Astrocyte (in vitro differentiated cells and primary cell): ENCODE measurements at places on chromosomes 1 and 21. TPM values are rescaled to one million over a fixed set of nuclear protein-coding genes. Genes with fewer than 3 reads are reported as not detected.

The TESK2 gene
- total RNA-seq = 1.7 and 2.0 TPM in 2 replicates

The GJA5 gene
- total RNA-seq = 0.27 and 0.36 TPM in 2 replicates

The AQP10 gene
- 0.17 TPM in 1 of 2 replicates, not detected in the other for total RNA-seq

The FCRL1 gene
- total RNA-seq = not detected in 2 replicates

The PRAMEF6 gene
- total RNA-seq = not detected in 2 replicates

The ZCCHC17 gene
- total RNA-seq = 43.4 and 51.3 TPM in 2 replicates

The UHMK1 gene
- 36.5 and 43.5 TPM in 2 replicates for total RNA-seq

The SCMH1 gene
- 18.0 and 18.4 TPM in 2 replicates for total RNA-seq

The FUCA1 gene
- 9.7 and 10.4 TPM in 2 replicates for total RNA-seq

The CLCA1 gene
- total RNA-seq = not detected in 2 replicates

The PDC gene
- not detected in 2 replicates for total RNA-seq

- no peak overlapping the region for H3K27ac ChIP-seq
- no peak for DNase-seq
- no peaks in the 10 kb centered on the region for H3K36me3 ChIP-seq
Observed at GRCh38 chr1:17908945-17909344, 153.8 kb downstream of the ACTL8 start.

GRCh38 chr1:248838357-248839167 lies 538 bp downstream of the ZNF672 start:
- H3K36me3 ChIP-seq = no peaks in the 10 kb centered on the region
- peaks cover 3% of the 10 kb centered on the region for H3K4me1 ChIP-seq
- H3K27me3 ChIP-seq = peaks cover 3% of the 10 kb centered on the region

GRCh38 chr1:222290866-222291265 lies 257.0 kb downstream of the HHIPL2 start:
- no peak for DNase-seq
- H3K4me3 ChIP-seq = no peak overlapping the region
- no peaks in the 10 kb centered on the region for H3K36me3 ChIP-seq
- no peak overlapping the region for H3K27ac ChIP-seq
- no peaks in the 10 kb centered on the region for H3K4me1 ChIP-seq
- peaks cover 2% of the 10 kb centered on the region for H3K27me3 ChIP-seq

- no peak overlapping the region for H3K4me3 ChIP-seq
- no peaks in the 10 kb centered on the region for H3K36me3 ChIP-seq
- no peaks in the 10 kb centered on the region for H3K27me3 ChIP-seq
- no peak for DNase-seq
- no peak overlapping the region for H3K27ac ChIP-seq
- no peaks in the 10 kb centered on the region for H3K4me1 ChIP-seq
Observed at GRCh38 chr1:165473081-165473480, 28.2 kb upstream of the RXRG start.

GRCh38 chr21:44399955-44400790 lies 46.8 kb downstream of the TRPM2 start:
- no peak overlapping the region for H3K27ac ChIP-seq
- no peaks in the 10 kb centered on the region for H3K27me3 ChIP-seq
- H3K4me1 ChIP-seq = no peaks in the 10 kb centered on the region

DNA sequence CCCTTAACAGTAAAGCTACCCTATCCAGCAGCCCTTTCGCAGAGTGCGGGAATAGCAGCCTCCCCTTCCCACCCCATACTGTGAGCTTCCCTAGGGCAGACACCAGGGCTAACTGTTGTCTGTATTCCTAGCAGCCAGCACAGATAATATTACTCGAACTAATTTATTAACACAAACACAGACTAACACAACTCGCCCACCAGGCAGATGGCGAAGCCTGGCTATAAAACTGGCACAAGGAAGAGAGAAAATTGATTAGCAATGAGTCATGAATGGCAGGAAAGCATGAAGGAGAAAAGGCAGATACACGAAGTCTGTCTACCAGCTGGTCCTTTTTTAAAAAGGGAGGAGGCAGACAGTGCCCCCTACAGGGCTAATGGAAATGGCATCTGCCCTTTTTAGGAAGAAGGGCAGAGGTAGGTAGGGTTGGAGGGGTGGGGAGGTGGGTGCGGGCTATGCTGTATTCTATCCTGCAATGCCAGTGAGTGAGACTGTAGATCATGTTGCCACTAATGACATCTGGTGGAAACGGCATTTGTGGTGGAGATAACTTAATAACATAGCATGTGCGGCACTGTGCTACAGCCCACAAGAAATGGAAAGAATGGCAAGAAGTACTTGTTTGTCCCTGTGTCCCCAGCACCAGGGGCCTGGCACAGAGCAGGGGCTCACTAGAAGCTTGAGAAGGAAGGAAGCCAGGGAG lies 30.6 kb upstream of the CTPS1 start:
- no peaks in the 10 kb centered on the region for H3K36me3 ChIP-seq
- H3K4me3 ChIP-seq = no peak overlapping the region
- DNase-seq = peak; percentile 59
- H3K4me1 ChIP-seq = peaks cover 15% of the 10 kb centered on the region
- no peaks in the 10 kb centered on the region for H3K27me3 ChIP-seq

DNA sequence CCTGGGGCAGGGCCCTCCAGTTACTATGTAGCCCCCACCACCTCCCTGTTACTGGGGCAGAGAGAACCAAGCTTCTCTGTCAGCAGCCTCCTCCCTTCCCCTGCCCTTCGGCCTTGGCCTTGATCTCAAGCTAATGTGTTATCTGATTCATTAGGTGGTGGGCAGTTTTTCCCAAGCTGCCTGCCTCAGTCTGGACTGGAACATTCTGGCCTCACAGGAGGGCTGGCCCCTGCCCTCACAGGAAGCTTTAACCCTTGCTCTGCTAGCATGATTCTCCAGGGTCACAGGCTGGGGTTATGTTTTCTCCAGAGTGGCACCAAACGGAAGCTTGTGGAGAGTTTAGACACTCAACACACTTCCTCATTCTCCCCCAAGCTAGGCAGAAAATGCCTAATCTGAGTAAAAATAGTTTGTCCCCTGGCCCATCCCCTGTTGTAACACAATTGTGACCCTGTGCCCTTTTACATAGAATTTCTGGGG lies 37.2 kb upstream of the SLC6A9 start:
- no peaks in the 10 kb centered on the region for H3K36me3 ChIP-seq
- DNase-seq = no peak
- peaks cover 7% of the 10 kb centered on the region for H3K4me1 ChIP-seq
- H3K27me3 ChIP-seq = peaks cover 3% of the 10 kb centered on the region
- no peak overlapping the region for H3K4me3 ChIP-seq
- no peak overlapping the region for H3K27ac ChIP-seq

GRCh38 chr1:204286315-204286714 lies 72.5 kb upstream of the GOLT1A start:
- H3K27me3 ChIP-seq = peaks cover 37% of the 10 kb centered on the region
- no peak overlapping the region for H3K4me3 ChIP-seq
- H3K27ac ChIP-seq = no peak overlapping the region
- no peaks in the 10 kb centered on the region for H3K36me3 ChIP-seq
- no peaks in the 10 kb centered on the region for H3K4me1 ChIP-seq

DNA sequence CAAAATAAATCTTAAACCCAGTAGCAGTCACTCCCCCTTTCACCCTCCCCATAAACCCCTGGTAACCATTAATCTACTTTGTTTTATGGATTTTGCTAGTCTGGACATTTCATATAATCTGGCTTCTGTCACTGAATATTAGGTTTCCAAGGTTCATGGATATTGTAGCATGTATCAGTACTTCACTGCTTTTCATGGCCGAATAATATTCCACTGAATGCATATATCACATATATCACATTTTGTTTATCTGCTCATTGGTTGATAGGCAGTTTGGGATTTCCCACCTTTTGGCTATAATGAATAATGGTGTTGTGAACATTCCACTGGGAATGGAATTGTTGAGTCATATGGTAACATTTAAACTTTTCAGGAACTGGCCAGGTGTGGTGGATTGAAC lies 4.6 kb upstream of the WDR4 start:
- H3K27ac ChIP-seq = no peak overlapping the region
- H3K4me1 ChIP-seq = peaks cover 3% of the 10 kb centered on the region
- no peak for DNase-seq
- H3K4me3 ChIP-seq = no peak overlapping the region

DNA sequence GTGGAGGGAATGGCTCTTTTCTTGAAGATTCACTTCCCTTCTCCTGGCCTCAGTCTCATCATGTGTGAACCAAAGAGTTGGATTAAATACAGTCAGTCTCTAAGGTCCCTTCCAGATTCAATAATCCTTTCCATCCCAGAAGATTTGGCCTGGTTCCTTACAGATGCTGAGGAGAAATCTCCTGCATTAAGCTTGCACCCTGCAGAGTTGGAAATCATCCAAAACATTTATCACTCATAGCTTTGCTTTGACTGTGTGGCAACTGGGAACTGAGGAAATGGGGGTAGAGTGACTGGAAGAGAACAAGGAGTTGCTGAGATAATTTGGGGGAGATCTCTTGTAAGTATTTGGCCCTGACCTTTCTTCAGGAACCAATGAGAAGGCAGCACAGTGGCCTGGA lies 220.5 kb upstream of the SGIP1 start:
- H3K36me3 ChIP-seq = no peaks in the 10 kb centered on the region
- H3K27ac ChIP-seq = no peak overlapping the region
- peaks cover 5% of the 10 kb centered on the region for H3K4me1 ChIP-seq

DNA sequence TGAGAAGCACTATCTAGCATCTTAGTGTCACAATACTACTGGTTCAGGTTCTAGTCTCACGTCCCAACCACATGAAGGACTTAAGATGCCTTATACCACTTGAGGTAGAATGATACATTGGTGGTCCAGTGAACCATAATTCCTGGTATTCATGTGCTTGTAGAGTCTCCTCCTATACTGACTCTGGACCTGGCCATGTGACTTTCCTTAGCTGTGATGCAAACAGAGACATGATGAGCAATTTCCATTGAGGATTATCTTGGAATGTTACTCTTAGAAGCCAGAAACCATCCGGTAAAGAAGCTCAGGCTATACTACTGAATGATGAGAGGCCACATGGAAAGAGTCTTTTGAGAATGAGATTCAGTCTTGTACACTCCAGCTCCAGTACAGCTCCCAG lies 105.7 kb downstream of the NME7 start:
- no peak overlapping the region for H3K27ac ChIP-seq
- no peaks in the 10 kb centered on the region for H3K27me3 ChIP-seq
- no peaks in the 10 kb centered on the region for H3K36me3 ChIP-seq
- DNase-seq = no peak
- H3K4me1 ChIP-seq = no peaks in the 10 kb centered on the region

GRCh38 chr1:174990382-174990999 lies 9.3 kb upstream of the CACYBP start:
- H3K27me3 ChIP-seq = no peaks in the 10 kb centered on the region
- no peak for DNase-seq
- H3K27ac ChIP-seq = no peak overlapping the region
- H3K36me3 ChIP-seq = no peaks in the 10 kb centered on the region

DNA sequence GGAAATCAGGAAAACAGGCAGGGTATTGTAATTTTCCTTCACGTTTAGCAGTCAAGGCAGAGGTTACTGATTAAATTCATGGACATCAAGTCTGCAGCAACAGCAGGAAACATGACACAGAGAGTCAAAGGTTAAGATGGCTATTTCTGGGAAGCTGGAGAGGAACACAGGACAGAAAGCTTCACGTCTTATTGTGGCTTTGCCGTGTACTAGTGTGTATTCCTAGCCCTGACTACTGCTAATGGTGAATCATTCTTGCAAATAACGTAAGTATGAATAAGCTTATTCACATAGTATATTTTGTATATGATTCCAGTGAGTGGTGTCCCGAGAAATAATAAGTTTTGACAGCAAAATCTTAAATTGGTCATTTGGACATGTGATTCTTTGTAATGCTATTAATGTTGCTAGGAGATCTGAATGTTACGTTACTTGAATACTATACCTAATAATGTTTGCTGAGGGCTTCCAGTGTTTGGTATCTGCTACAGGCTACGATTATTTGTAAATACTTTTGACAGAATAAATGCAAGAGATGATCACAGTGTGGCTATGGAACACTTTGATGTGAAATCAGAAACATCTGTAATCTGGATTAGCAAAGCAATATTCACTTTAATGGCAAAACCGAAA lies 77.4 kb downstream of the DISP1 start:
- no peaks in the 10 kb centered on the region for H3K27me3 ChIP-seq
- H3K36me3 ChIP-seq = no peaks in the 10 kb centered on the region
- no peak overlapping the region for H3K4me3 ChIP-seq
- H3K27ac ChIP-seq = peak overlapping the region; percentile 32
- DNase-seq = peak; percentile 70

- DNase-seq = peak; percentile 63
- H3K4me1 ChIP-seq = peaks cover 5% of the 10 kb centered on the region
- no peaks in the 10 kb centered on the region for H3K27me3 ChIP-seq
- H3K36me3 ChIP-seq = no peaks in the 10 kb centered on the region
- H3K4me3 ChIP-seq = no peak overlapping the region
- H3K27ac ChIP-seq = no peak overlapping the region
Observed at GRCh38 chr1:209168204-209168603, 415.3 kb upstream of the CAMK1G start.

GRCh38 chr1:151868486-151868885 lies 15.0 kb upstream of the THEM5 start:
- H3K4me3 ChIP-seq = no peak overlapping the region
- DNase-seq = no peak
- no peaks in the 10 kb centered on the region for H3K4me1 ChIP-seq
- no peak overlapping the region for H3K27ac ChIP-seq

- DNase-seq = no peak
- no peak overlapping the region for H3K27ac ChIP-seq
- H3K4me3 ChIP-seq = no peak overlapping the region
- H3K27me3 ChIP-seq = no peaks in the 10 kb centered on the region
- peaks cover 10% of the 10 kb centered on the region for H3K4me1 ChIP-seq
- H3K36me3 ChIP-seq = no peaks in the 10 kb centered on the region
Observed at GRCh38 chr1:212430955-212431394, 1.7 kb upstream of the NENF start.

- peaks cover 7% of the 10 kb centered on the region for H3K27me3 ChIP-seq
- no peak overlapping the region for H3K4me3 ChIP-seq
- no peak overlapping the region for H3K27ac ChIP-seq
- no peaks in the 10 kb centered on the region for H3K36me3 ChIP-seq
Observed at GRCh38 chr1:20343149-20343937, 52.7 kb downstream of the VWA5B1 start.

DNA sequence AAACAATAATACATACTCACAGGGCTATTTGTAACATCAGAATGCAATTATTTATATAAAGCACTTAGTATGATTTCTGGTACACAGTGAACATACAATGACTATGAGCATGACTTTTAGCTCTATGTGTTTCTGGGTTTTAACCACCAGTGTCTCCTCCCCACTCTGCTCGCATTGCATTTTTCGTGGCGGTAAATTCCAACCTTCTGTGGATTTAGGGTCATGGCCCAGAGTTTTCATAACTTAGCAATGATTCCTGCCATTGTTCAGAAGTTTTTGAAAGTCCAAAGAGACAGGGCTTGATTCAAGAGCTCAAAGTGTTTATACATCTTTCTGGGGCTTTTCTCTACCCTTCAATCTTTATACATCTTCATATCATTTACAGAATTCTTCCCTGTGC lies 191.3 kb downstream of the BACH1 start:
- H3K27ac ChIP-seq = no peak overlapping the region
- no peaks in the 10 kb centered on the region for H3K36me3 ChIP-seq
- no peaks in the 10 kb centered on the region for H3K27me3 ChIP-seq
- DNase-seq = peak; percentile 74
- H3K4me1 ChIP-seq = no peaks in the 10 kb centered on the region

GRCh38 chr1:59688976-59689375 lies 125.8 kb upstream of the HOOK1 start:
- DNase-seq = no peak
- H3K27me3 ChIP-seq = no peaks in the 10 kb centered on the region
- H3K4me3 ChIP-seq = no peak overlapping the region
- H3K36me3 ChIP-seq = no peaks in the 10 kb centered on the region
- H3K27ac ChIP-seq = no peak overlapping the region
- H3K4me1 ChIP-seq = peaks cover 5% of the 10 kb centered on the region

- peak overlapping the region; percentile 69 for H3K4me3 ChIP-seq
- no peaks in the 10 kb centered on the region for H3K36me3 ChIP-seq
- peaks cover 5% of the 10 kb centered on the region for H3K4me1 ChIP-seq
- DNase-seq = no peak
Observed at GRCh38 chr1:94819238-94819944, 766 bp upstream of the SLC44A3 start.

- no peaks in the 10 kb centered on the region for H3K27me3 ChIP-seq
- DNase-seq = no peak
- H3K36me3 ChIP-seq = no peaks in the 10 kb centered on the region
- H3K4me3 ChIP-seq = no peak overlapping the region
Observed at GRCh38 chr1:70518106-70518505, 107.0 kb downstream of the CTH start.
